ENCODE measurements at places on chromosomes 12 and 14.
A peak's percentile ranks its signal among the peaks of the same experiment; 100 is the strongest.

DNA sequence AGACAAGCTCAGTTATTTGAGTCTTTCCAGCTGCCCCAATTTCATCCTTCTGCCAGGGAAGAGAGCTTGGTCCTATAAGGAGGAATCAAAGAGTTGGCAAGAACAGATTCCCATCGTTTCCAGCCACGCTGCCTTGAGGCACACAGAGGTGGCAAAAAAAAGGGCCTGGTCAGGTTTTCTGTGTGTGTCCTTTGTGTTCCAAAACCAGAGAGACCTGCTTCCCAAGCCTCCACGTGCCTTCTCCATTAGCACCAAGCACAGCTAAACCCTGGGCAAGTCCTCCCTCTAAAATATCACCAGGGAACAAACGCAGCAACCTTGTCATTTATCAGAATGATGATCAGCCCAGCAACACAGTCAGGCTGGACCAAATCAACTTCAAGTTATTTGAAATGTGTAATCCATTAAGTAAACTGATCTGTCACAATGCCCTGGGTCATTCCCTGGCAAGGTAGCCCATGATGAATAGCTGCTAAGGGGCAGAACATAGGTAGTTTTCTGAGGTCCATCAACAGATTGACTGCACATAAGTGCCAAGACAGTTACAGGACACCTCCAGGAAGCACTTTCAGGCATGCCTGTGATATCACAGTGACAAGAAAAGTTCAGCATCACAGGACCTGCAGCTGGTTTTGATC lies 28.6 kb upstream of the C12orf42 start:
- no peak for DNase-seq

DNA sequence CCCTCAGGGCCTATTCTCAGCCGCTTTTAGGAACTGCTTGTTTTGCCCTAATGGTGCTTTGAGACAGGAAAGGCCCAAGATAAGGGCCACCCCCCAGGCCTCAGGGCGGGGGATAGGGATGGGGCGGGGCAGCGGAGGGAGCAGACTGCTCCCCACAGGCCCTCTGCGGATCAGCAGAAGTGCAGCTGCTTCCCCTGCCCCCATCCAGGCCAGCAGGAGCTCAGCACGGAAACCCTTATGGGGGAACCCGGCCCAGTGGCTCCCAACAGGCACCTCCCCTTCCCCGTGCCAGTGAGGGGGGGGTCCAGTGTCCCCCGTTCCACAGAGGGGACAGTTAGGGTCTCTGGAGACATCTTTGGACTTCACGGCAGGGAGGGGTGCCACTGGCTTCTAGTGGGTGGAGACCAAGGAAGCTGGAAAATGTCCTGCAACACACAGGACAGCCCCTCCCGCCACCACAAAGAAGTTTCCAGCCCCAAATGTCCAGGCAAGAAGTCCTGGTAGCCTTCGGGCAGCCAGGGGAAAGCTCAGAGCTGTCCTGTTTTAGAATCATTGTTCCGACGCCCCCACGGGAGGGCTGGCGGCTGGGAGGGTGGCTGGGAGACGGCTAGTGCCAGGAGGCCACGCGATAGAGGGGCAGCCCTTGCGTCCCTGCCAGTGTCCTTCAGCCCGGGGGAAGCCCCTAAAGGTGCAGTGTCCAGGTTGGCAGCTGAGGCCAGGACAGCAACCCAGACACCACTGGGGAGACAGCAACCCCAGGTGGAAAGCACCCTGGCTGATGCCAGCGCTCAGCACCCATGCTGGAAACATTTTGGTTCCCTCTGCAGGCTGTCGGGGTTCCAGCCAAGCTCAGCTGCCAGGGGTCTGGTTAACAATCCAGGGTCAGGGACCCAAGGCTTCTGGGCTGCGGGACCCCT lies 10.4 kb upstream of the GPR132 start:
- no peak for DNase-seq

- DNase-seq = no peak
Observed at GRCh38 chr12:30687265-30687986, 8.2 kb downstream of the IPO8 start.

- DNase-seq = no peak
Observed at GRCh38 chr12:130422676-130423075, 85.0 kb downstream of the PIWIL1 start.

DNA sequence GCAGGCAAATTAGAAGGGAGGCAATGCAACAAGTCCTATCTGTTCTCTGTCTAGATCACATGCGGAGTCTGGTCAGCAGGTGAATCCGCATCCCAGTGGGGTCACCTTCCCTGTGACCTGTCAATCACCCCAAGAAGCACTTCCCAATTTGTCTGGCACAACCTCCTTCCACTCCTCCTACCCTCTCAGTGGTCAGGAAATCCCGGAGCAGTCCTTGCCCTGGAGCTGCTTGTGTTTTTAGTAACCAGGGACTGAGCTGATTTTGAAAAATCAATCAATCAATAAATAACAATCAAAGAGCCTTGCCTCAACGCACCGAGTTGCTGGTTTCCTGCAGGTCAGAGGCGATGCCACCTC lies 572 bp upstream of the ACSS3 start:
- no peak for DNase-seq

- DNase-seq = no peak
Observed at GRCh38 chr12:57760347-57760982, 5.6 kb downstream of the MARCHF9 start.

DNA sequence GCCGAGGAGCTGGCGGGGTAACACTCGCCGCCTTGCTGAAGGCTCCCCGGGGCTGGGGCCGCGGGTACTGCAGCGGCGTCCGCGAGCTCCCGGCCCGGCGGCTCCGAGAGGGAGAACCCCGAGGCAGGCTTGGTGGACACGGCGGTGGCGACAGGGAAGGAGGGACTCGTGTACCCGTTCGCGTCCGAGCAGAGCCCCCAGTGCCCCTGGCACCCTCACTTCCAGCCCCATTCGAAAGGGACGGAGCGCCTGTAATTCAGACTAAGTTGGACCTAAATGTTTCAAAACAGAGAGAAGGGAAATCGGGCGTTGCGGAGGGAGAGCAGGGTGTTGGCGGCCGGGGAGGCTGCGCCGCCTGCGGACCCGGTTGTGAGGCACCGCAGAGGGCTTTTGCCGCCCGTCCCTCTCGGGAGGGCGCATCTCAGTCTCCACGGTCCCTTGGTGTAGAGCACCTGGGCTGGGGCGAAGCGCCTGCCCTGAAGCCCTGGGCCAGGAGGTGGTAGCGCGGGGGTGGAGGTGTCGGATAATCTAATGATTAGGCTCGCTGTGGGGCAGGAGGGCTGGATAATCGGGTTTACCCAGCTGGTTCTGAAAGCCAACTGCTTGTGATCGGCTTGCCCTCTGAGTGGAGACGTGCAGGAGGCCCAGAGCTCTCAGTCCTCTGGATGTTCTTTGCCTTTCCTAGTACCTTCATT lies 771 bp downstream of the DAAM1 start:
- DNase-seq = peak; percentile 21

DNA sequence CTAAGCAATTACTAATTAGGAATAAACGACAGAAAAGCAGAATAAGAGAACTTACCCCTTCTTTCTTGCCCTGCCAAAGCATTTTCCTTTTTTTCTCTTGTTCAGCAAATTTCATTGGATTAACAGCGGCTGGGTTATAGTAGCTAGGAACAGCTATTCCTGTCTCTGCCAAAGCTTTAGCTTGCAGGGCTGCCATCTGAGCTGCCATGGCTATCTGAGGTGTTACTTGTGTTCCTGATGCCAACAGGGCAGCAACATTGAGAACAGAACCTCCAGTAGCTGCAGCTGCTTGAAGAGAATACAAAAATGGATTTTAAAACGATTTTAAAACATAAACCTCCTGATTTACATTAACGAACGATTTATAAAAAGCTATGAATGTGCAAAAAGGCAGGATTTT lies 7.4 kb upstream of the ZCCHC8 start:
- DNase-seq = no peak

DNA sequence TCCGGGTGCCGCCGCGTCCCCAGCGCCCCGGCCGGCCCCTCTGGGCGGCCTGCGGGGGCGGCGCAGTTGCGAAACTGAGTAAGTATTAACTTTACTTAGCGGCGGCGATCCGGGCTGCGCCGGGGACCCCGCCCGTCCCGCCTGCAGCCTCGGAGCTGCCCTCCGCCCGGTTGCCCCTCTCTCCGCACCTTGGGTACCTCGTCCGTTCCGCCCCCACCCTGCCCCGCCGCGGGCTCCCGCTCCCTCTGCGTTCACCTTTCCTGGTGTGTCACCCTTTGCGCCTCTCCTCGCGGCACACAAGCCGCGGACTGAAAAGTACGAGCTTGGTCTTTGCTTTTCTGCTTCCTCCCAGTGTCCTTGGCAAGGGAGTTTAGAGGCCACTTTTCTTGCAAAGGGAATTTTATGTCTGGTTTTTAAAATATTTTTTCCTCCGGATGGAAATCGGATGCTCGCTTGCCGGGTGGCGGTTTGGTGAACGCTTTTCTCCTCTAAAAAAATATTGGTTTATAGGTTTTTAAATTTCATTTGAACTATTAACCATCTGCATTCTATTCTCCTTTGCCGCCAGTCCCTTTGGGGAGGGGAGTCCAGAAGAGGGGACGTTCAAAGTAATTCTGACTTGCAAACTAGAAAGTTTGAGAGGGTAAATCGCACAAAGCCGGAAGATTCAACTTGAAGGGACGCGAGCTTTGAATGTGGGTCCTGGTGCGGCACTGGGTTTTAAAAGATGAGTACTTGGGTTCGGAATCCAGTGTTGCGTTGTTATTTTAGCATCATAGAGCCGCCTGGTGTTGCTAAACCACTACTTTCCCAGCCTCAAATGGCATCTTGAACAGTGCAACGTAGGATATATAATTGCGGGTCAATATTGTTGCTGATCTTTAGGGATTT lies 834 bp downstream of the RASSF8 start:
- no peak for DNase-seq
